ENCODE measurements at places on chromosomes 4 and X.

- DNase-seq: no peak
These were observed 43.0 kb upstream of the SCOC start for GRCh38 chr4:140330311-140330900.

GRCh38 chr4:19803406-19803805, 448.3 kb upstream of the SLIT2 start:
- no peak for DNase-seq

DNA sequence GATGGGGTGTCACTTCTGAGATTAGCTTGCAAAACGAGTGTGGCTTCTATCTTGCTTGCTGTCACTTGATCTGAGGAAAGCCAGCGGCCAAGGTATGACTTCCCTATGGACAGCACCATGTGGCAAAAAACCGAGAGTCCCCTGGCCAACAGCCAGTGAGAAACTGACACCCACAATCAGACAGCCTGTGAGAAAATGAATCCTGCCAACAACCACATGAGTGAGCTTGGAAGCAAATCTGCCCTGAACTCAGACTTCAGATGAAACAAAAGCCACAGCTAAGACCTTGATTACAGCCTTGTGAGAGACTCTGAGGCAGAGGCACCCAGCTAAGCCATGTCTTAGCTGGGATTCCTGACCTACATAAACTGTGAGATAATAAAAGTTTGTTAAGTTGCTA, 45.5 kb downstream of the PPP1R2C start:
- no peak for DNase-seq

GRCh38 chrX:48996969-48997368, 5.1 kb downstream of the GRIPAP1 start:
- no peak for DNase-seq

DNA sequence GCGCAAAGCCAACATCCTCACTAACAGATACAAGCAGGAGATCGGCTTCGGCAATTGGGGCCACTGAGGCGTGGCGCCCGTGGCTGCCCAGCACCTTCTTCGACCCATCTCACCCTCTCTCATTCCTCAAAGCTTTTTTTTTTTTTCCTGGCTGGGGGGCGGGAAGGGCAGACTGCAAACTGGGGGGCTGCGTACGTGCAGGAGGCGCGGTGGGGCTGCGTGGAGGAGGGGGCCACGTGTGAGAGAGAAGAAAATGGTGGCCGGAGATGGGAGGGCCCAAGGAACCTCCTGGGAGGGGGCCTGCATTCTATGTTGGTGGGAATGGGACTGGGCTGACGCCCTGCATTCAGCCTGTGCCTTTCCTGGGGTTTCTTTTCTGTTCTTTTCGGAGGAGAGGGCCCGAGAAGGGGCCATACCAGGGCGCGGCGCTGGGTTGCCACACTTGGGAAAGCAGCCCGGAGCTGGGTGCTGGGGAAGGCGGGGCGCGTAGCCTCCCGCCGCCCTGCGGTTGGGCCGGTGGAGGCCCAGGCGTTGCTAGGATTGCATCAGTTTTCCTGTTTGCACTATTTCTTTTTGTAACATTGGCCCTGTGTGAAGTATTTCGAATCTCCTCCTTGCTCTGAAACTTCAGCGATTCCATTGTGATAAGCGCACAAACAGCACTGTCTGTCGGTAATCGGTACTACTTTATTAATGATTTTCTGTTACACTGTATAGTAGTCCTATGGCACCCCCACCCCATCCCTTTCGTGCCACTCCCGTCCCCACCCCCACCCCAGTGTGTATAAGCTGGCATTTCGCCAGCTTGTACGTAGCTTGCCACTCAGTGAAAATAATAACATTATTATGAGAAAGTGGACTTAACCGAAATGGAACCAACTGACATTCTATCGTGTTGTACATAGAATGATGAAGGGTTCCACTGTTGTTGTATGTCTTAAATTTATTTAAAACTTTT, 4.5 kb downstream of the MID1IP1 start:
- no peak for DNase-seq

DNA sequence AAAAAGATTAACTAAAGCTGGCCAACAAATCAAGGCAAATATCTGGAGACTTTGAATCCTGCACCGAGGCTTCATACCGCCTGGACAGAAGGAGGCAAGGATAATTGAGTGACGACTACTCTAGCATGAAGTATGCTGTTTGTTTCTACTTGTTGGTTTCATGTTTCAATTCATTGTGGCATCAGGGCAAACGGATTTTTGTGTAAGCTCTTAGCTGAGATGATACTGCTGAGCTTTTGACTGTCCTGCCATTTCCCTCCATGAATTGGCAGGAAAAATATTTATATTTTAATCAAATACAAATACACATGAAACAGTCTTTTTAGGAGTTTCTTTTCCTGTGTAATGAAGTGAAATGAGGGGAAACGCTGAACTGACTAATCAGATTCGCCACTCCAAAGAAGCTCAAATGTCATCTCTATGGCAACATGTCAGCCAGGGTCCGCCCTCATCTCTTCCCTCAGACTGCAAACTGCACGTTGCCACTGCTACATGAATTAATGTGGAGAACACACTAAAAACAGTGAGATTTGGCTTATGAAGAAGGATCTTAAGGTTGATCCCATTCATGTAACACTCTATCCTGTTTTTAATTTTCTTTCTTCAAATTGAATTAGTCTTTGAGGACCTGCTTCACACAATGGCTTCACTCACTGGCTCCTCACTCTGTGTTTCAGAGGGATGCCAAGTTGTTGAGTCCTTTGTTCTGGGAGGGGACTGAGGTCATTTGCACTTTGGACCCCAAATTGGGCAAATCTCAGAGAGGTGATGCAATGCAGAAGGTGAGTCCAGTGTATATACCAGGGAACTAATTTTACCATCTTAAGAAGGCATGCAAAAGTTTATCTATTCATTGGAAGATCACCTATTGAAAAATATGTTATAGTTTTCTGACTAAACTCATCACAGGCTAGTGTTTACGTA, 149.6 kb upstream of the MID1 start:
- DNase-seq: no peak

DNA sequence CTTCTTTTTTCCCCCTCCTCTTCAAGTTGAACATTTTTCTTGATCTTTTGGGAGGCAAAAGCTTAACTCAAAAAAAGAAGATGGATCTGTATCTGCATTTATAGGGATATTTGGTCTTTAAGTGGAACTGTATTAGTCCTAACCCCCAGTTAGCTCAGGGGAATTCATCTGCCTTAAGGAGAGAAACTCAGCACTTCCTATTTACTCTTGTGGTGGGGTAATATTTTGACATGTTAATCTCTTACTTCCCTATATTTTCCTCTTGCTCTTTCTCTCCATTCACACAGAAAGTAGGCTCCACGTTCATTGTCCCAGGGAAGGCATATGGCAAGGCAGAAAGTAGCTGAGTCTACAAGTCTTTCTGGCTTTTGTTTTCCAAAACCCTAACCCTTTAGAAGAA, 5.3 kb downstream of the LRRC66 start:
- DNase-seq: no peak

GRCh38 chr4:130632731-130633604, 1537.0 kb downstream of the C4orf33 start:
- no peak for DNase-seq

DNA sequence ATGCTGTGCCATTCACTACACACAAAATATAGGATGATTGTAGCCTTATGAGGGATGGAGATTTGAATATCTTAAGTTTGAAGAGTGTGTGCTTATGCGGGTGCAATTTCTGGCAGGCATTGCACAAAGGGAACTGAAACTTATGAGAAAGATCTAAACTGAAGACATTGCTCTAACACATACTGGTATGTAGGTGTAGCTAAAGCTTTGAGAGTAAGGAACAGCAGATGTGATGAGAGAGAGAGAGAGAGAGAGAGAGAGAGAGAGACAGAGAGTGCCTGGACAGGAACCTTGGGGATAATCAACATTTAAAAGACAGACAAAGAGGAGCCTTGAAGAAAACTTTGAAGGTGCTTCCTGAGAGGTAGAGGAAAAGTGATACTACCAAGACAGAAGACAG, 379.7 kb downstream of the SPRY1 start:
- DNase-seq: no peak

DNA sequence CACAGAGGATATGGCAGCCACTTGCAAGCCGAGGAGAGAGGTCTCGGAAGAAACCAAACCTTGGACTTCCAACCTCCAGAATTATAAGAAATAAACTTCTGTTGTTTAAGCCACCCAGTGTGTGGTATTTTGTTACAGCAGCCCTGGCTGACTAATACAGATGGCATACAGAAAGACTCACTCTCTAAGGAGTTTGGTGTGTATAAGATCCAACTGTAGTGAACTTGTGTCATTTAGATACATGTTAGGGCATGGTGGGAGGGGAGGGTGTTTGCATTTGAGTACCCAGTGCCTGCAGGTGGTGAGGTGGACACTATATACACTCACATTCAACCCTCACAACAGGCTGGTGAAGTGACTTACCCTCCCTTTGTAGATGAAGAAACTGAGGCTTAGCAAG, 233.2 kb upstream of the KLF3 start:
- no peak for DNase-seq

DNA sequence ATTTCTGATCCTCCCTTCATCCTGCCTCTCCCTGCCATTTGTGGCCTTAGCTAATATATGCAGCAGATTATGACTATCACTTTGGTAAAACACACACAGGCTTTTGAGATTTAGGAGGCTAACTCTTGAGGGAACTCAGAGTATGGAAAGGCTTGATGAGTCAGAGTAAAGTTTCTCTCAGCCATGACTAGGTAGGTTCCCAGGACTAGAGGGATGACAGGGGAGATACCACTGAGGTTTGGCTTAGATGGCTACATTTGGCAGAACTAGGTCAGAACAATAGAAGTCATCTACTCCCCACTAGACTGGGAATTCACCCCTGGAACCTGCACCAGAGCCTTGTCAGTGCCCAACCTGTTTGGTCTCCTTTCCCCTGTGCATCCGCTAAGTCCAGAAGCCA, 585.7 kb downstream of the TLL1 start:
- DNase-seq: no peak

DNA sequence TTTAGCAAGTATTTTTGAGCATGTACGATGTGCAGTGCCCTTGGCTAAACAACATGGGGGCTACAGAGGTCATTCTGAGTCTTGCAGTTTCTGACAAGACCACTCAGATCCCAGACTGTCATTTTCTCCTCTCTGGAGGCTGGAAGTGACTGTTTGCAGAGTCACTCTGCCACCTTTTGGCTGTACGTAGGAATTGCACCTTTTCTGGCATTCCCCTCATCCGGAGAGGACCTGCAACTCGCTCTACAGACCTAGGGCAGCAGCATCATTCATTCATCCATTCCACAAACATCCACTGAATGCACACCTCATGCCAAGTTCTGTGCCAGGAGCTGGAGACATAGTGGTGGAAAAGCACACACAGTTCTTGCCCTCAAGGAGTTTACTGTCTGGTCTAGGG, 160.4 kb upstream of the GPR101 start:
- peak; percentile 0 for DNase-seq

- DNase-seq: no peak
These were observed 151.0 kb downstream of the CAMK2D start for GRCh38 chr4:113610537-113610936.

DNA sequence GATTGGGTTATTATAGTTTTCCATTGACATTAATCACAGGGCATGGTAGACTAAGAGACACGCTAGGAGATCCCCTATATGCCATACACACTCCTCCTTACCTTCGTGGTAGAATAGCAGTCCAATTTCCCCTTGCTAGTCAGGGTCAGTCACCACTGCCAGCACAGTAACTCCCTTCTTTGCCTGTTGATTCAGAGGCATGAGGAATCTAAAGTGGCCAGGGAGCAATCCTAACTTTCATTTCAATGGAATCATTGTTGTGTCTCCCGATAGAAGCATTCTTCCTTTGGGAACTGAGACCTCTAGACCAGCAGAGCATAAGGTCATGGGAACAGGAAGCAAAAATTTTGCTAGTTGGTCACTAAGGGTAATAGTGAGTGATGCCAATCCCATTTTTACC, 51.1 kb downstream of the COL25A1 start:
- no peak for DNase-seq

GRCh38 chrX:123771449-123772064, 38.7 kb upstream of the THOC2 start:
- no peak for DNase-seq

DNA sequence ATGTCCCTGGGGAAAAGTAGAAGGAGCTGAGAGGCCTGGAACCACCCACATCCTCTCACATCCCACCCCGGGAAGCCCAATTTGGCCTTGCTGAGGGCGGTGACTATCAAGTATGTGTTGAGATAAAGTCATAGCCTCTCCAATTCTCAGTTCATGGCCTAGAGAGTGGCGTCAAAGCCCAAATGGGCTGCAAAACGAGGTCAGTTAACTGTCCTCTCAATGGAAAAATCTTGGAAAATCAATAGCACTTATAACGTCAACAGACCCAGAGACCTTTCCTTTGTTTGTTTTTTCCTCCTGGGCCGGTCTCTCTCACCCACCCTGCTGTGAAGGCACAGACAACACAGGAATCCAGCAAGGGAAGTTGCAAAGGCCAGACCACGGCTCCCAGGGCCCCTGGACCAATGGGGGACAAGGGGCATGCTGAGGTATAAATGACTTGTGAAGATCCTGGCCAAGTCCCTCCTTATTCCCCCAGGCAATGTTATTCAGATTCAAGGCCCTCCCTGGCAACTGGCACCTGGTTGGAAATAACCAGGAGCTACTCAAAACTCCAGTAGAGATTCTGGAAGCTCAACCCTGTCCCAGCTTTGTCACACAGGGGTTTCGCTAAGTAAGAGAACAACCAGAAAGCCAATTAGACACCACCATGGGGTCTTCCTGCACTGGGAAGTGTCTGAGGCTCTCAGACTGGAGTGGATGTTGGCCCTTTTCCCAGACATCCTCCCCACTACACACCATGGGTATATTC, 38.6 kb downstream of the TSC22D3 start:
- DNase-seq: no peak

DNA sequence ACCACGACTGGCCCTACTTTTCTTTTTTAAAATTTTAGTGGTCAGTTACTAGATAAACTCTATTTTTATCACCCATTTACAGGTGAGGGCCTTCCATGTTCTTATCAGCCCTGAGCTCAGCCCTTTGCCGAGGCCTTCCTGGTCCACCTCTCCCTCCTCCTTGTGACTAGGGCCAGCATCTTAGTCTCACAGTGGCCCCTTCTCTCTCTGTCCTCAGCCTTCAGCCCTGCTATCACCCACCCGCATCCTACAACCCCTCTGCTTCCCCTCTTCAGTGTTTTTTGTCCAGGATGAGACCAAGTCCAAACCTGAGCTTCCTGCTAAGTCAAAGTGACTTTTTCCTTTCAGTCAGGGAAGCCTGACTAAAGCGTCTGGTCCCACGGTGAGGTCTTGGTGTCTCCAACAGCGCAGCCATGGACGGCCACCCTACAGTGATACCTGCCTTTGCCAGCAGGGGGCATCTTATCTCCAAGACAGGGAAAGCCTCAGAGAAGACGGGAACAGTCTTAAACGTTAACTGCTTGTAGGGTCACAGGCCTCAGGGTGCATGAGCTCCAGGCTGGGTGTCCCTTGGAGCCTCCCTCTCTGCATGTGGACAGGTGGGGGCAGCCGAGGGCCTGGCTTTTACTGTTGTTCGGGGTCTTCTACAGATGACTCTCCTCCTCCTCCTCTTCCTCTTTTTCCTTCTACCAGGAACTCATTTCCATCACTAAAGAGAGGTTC, 11.7 kb upstream of the GAGE10 start:
- DNase-seq: peak; percentile 38

DNA sequence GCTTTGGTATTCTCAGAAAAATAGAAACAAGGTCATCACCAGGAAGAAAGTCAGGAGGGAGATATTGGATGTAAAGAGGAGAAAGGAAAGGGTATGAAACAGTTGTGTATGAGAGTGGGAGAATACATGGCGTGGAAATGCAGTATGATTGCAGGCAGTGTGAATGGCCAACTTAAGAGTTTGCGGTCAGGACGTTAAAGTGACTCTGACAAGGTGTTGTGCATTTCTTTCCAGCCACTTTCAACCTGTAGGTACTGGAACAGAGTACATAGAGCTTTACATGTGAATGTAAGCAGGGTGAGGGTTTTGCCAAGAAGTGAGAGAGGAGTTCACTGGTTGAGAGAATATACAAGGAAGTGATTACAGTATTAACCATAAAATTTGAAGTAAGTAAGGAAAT, 15.7 kb downstream of the ATP10D start:
- no peak for DNase-seq

Measured in stimulated activated CD4-positive, alpha-beta T cell treated with anti-CD3 and anti-CD28 coated beads, Interleukin-1b, Interleukin-23, amount 100 ng/mL, for 1 hour (primary cell).